ENCODE measurements at places on chromosomes 1 and 21. TPM values are rescaled to one million over a fixed set of nuclear protein-coding genes. Genes with fewer than 3 reads are reported as not detected.

- DNase-seq, result no peak
Measured at GRCh38 chr1:103265551-103265950, 157.2 kb upstream of the COL11A1 start.

- no peak for DNase-seq
Measured at GRCh38 chr1:210311726-210312493, 16.8 kb upstream of the HHAT start.

Gene SLC22A15
- 5.1 TPM for total RNA-seq

DNA sequence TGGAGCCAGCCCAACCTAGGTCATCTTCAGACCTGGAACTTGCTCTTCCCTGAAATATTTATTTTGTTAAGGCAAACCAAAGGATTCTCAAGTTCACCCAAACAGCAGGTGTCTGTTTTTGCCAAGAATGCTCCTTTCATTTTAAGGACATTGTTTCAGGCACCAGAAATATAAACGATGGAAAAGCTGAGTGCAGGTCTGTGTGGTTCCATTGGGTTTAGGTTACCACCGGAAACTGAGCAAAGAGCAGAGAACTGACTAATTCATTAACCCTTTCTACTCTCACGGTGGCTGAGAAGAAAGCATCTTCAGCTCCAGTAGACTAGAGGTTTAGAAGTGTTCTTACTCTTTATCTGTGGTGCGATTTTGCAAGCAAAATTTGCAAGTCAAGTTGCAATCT, 38.0 kb upstream of the ZC3H11B start:
- DNase-seq, result no peak

- no peak for DNase-seq
Measured at GRCh38 chr1:157975228-157975950, 18.1 kb upstream of the KIRREL1 start.

DNA sequence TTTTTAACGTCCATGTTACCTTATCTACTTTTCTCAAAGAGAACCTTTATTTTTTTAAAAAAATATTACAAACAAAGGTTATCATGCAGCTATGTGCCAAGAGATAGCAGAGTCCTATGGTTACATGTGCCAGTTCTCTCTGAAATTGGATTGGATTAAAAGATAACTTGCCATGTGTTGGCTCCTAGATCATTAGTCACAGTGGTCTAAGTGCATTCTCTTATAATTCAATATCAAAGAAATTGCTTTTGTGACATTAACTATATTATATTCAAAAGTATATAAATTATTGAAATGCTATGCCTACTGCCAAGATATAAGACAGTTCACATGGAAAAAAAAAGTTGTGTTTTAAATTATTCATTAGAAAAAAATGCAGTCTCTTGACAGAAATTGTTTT, 494.2 kb downstream of the NEGR1 start:
- no peak for DNase-seq

Gene FAAH
- total RNA-seq, result 16.4 TPM
